ENCODE measurements at places on chromosomes 13 and 19. TPM values are rescaled to one million over a fixed set of nuclear protein-coding genes. Genes with fewer than 3 reads are reported as not detected.

The GARIN5A gene
- 0.68 TPM for total RNA-seq

The KLK7 gene
- total RNA-seq = 22.9 TPM

The C1QTNF9 gene
- total RNA-seq = not detected

The ICAM4 gene
- 5.8 TPM for total RNA-seq

The ELANE gene
- total RNA-seq = 0.07 TPM

The CCDC194 gene
- 0.07 TPM for total RNA-seq

The SYCN gene
- not detected for total RNA-seq

The NBEA gene
- 3.7 TPM for total RNA-seq

The LILRA1 gene
- not detected for total RNA-seq

The CERS1 gene
- 0.68 TPM for total RNA-seq

The TYROBP gene
- total RNA-seq = not detected

The NLRP11 gene
- total RNA-seq = not detected

Measured in nasal cavity respiratory epithelium epithelial cell of viscerocranial mucosa (primary cell).